ENCODE measurements at places on chromosomes 6 and 20.

DNA sequence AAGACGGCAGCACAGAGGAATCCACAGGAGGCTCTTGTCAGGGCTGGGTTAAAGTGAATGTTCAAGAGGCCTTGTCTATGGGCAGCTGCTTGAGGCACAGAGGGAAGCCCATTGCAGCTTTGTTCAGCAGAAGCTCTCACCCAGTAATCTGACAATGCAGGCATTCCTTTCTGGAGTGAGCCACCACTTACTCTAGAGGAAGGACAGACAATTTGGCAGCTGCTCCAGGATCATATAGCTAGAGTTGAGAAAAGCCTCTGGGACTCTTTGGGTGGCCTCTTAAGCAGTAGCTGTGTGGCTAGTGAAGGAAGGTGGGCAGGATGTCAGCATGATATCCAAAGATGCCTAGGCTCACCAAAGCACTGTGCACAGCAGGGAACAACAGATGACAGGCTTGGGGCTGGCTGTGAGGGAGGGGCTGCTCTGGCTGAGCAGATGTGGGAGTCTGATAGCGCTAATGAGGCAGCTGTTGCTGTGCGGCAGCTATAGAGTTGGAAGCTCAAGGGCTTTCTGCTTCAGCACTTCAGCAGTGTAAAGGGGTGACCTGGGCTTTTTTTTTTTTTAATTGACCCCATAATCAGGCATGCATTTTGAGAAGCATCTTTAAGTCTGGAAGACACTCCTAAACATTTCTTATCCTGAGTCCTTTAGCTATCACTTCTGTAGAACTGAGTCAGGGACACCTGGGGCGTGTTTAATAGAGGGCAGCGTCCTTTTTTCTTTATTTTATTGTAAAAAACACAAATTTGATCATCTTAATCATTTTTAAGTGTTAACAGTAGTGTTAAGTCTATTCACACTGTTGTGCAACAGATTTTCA is 27.2 kb downstream of the CMTR1 start:
- no peak for DNase-seq

DNA sequence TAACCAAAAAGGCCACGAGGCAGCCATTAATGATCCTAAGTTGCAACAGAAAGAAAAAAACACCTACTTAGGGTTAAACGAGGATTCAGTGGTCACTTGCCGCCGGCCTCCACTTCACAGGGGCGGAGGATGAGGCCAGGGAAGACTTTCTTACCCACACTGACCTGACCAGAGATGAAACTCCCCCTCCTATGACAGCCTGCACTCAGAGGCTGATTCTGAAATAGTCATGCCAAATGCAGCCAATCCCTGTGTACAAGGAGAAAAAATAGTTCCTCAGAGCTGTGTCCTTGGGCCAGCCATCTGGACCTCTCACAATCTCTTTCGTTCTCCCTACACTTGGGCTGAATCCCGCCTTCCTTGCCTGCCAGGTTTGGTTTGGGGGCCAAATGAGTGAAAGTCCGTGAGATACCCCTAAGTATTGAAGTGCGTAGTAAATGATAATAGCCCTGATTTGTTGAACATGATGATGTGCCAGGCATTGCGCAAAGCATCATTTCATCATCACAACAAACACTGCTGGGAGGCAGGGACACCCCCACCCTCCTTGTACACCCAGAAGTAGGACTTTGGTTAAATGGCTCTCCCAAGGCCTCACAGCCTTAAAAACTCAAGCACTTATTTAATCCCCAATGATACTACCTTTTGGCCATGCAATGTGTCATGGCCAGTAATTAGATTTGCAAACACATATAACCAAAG is 3.2 kb upstream of the IRF4 start:
- no peak for DNase-seq

GRCh38 chr6:54586251-54586650 is 260.3 kb upstream of the FAM83B start:
- DNase-seq, result no peak

- DNase-seq, result no peak
Measured at GRCh38 chr6:131893198-131893597, 58.0 kb downstream of the CCN2 start.

DNA sequence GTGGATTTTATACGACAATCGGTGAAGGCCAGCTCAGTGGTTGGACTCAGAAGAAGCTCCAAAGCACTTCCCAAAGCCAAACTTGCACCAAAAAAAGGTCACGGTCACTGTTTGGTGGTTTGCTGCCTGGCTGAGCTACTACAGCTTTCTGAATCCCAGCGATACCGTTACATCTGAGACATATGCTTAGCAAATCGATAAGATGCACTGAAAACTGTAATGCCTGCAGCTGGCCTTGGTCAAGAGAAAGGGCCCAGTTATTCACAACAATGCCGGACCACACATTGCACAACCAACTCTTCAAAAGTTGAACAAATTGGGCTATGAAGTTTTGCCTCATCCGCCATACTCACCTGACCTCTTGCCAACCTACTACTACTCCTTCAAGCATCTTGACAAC is 70.2 kb downstream of the FILIP1 start:
- DNase-seq, result no peak

- DNase-seq, result no peak
Measured at GRCh38 chr6:72589096-72589495, 32.8 kb upstream of the KCNQ5 start.

DNA sequence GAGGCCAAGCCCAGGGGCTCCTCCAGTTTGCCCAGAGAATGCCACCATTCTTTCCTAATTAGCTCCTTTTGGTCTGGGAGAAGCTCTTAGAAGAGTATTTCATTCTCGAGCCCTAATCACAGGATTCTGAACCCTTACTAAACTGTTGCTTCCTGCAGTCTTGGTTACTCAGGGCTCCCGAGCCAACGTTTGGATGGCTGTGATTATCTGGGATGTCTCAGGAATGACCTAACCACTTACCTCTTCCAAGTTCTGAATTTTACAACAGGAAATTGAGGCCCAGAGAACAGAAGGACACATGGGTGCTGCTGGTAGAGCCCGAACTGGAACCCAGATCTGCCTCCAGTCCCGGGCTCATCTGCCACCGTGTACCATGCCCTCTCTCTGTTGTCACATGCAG is 22.2 kb upstream of the PNPLA1 start:
- no peak for DNase-seq

GRCh38 chr6:122129313-122130025 is 270.0 kb upstream of the HSF2 start:
- DNase-seq, result no peak

All from effector CD8-positive, alpha-beta T cell (primary cell).